A549 treated with GW870086 at 1 μM for 4 hours (cell line): ENCODE measurements at places on chromosomes 7 and 10. TPM values are rescaled to one million over a fixed set of nuclear protein-coding genes. Genes with fewer than 3 reads are reported as not detected.

Gene LBX1
- total RNA-seq, result not detected in 5 replicates

Gene ELOVL3
- total RNA-seq, result 0.14 to 0.45 TPM (median 0.27 TPM) in 4 of 5 replicates, not detected in the other

Gene LFNG
- total RNA-seq, result 15.4 to 26.6 TPM (median 25.4 TPM) in 5 replicates

Gene CNNM1
- total RNA-seq, result 24.0 to 32.5 TPM (median 30.1 TPM) in 5 replicates

Gene HOXA6
- total RNA-seq, result 0.83 to 2.2 TPM (median 1.5 TPM) in 5 replicates

Gene ASZ1
- not detected in 5 replicates for total RNA-seq

Gene MBLAC1
- 2.0 to 3.1 TPM (median 2.6 TPM) in 5 replicates for total RNA-seq

Gene NRCAM
- total RNA-seq, result 66.0 to 105 TPM (median 95.4 TPM) in 5 replicates

Gene SFRP4
- 2.6 to 4.1 TPM (median 3.8 TPM) in 5 replicates for total RNA-seq

Gene OR2A12
- not detected in 5 replicates for total RNA-seq

Gene ENKUR
- 0.12 to 0.29 TPM (median 0.21 TPM) in 5 replicates for total RNA-seq
